ENCODE measurements at places on chromosomes 1 and 21.
A peak's percentile ranks its signal among the peaks of the same experiment; 100 is the strongest.

DNA sequence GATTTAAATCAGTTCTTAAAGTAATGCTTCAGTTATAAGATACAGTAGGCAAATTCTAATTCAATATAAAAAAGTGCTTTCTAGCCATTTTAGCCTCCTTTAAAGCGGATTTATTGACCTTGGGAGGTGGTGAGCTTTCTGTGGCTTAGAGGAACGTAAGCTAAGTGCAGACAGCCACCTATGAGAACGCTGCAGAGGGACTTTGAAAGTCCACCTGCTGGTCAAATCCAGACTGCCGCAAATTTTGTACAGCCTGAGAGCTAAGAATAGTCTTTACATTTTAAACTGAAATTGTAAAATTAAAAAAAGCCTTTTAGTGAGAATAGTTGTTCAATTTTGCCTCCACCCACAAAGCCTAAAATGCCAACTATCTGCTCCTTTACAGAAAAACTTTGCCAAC lies 67.0 kb upstream of the SSX2IP start:
- no peak for DNase-seq

DNA sequence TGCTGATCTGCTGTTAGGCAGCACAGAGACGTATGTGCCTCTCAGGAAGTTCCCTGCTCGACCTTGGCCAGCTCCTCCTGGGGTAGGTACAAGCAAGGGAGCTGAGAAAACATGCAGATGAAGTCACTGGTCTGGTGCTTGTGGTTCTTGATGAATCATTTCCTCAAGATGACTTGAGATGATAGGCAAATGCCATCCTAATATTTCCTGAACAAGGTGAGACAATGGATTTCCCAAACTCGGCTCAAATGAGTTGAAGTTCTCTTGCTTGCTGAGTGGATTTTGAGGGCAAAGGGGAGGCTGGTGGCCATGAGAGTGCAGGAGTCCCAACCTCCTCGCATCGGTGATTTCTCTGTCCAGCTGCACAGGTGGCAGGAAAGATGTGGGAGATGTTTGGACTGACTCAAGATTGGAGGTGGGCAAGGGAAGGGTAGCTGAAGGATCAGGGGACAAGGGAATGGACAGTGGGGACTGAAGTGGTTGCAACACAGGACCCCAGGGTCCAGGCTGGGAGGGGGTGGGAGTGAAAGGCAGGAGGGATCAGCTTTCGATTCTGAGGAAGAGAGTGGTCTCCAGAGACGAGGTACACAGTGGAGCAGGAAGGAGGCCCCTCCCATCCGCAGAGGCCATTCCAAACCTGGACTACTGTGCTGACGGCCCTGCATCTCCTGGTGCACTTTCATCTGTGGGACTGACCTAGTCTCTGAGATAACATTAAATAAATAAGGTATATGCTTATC lies 63.9 kb downstream of the CAPN2 start:
- no peak for DNase-seq

GRCh38 chr1:206682111-206682510 lies 2.6 kb upstream of the MAPKAPK2 start:
- peak; percentile 62 for DNase-seq

DNA sequence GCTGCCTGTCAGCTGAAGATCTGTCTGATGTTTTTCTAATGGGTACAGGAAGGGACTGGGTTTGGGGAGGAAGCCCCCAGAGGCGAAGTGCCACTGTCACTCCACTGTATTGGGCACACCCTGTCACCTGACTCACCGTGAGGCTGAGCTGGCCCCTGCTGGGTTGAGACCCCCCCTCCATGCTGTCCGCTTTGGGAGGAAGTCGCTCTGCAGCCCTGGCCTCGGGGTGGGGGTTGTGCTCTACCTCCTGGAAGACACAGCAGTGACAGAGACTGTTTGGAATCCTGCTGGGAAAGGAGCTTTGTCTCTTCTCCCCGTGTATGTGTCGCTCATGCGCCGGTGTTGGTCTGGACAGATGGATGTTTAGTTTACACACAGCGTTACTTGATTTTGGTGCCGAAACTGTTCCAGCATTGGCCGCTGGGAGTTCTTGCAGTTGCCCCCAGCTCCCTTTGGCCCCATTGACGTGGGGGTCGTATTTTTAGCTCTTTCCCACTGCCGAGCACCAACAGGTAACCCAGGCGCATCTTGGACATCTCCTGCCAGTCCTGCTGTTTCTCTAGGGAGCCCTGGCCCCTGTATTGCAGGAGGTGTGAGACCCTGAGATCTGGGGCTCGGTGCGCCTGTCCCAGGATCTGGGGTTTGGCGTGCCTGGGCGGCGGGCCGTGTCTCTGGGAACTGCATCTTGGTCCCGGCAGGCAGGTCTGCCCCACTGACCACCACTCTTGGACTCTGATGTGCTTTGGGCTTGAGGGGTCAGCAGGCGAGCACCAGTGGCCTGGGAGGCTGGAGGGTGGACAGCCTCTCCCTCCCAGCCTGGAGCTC lies 30.3 kb downstream of the SLX9 start:
- DNase-seq = no peak

DNA sequence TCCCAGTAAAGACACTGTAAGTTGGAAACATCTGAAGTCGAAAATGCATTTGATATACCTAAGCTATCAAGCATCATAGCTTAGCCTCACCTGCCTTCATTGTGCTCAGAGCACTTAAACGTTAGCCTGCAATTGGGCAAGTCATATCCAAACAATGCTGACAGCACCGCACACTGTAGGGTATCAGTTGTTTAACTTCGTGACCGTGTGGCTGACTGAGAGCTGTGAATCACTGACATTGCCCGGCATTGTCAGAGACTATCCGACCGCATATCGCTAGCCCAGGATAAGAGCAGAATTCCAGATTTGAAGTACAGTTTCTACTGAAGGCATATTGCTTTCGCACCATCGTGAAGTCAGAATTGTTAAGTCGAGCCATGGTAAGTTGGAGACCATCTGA lies 41.5 kb downstream of the GALNT2 start:
- no peak for DNase-seq

DNA sequence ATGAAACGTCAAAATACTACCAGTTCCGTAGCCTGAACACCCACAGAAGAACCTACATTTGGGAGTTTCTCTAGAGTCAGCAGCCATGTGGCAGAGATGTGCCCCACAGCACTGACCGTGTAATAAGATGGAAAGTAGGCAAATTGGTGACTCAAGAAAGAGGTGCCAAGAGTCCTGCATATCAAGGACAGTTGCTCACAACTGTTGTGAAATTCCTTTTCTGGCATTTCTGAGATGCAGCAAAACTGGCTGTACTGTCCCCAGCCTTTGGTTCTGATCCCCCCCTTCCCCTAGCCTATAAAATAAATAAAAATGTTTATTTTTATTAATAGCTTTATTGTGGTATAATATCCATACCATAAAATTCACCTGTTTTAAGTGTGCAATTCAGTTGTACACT lies 324.0 kb downstream of the PCP4 start:
- DNase-seq = no peak

DNA sequence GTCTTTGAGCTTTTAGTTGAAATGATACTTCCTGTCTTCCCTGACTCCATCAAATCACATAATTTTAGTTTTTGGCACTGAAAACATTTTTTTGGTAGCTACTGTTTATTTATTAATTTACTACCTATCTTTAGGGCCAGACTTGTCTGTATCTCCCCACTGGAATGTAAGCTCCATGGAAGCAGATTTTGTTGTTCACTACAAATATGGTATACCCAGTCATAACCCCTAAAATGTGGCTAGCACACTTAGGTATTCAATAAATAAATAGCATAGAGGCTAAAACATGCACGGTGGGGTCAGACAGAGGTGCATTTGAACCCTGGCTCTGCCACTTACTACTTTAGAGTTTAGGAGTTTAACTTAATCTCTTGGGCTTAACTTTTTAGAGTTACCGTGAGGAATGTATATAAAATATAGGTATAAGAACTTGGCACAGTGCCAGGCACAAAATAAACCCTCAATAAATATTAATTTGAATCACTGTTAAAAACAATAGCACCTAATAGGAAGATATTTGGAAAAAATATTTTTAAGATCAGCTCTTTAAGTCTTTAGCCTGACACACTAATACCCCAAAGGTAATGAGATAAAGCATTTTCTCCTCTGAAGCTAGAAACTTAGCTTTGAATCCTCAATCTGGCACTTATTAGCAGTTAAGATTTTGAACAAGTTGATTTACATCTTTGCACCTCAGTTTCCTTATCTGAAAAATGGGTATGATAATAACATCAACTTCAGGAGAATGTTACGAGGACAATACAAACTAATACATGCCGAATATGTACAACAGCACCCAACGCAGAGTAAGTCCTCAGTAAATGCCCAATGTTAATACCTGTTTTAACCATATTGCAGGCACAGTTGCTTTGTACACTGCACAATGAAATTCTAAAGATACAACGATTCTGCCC lies 59.6 kb upstream of the HP1BP3 start:
- no peak for DNase-seq

- no peak for DNase-seq
Measured at GRCh38 chr1:19460535-19461219, 24.7 kb downstream of the CAPZB start.

DNA sequence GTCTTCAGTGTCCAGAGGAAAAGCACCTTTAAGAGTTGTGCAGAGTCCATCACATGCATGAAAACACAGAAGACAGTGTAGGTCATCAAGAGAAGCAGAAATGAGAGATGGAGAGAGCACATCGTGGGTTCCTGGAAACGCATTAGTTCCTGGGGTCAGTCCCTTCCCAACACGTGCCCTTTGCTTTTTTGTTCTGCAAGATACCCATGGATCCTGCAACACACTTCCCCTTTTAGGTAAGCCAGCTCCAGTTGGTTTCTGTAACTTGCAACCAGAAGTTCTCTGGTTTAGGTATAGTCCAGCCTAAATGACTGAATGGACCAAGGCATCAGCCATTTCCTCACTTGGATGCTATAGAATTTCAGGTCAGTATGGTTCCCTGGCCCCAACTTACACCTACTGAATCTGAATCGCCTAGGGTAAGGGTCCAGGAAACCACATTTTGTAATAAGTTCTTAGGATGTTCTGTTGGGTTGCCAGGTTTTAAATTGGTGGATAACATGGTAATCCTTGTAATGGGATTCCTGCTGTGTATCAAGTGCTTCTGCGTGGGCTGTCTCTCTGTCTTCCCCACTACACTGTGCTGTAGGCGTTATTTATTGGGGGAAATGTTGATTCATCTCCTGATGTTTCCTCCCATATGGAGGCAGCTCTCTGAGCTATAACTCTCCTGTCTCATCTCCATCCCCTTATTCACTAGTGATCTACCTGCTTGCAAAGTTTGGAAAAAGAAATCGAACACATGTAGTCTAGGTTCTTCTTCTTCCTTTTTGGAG lies 230.6 kb downstream of the TNR start:
- DNase-seq = no peak

DNA sequence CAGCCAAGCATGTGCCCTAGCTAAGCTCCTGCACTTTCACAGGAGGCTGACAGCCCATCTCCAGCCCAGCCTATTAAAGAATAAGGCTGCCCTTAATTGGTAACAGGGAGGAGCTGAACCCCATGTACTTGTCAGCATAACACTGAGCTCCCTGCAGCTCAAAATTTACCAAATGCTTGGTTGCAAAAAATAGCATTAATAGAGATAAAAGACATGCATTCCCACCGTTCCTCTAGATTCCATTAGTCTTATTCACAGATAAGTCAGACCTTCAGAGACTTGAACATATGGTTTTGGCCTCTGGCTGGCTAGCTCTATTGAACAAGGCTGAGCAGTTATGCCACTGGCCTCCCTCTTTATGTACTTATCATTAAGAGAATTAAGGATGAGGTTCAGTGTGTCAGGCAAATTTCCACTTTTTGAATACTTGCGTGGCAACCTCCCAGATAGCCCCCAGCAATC lies 29.2 kb downstream of the OLFML3 start:
- DNase-seq = no peak

DNA sequence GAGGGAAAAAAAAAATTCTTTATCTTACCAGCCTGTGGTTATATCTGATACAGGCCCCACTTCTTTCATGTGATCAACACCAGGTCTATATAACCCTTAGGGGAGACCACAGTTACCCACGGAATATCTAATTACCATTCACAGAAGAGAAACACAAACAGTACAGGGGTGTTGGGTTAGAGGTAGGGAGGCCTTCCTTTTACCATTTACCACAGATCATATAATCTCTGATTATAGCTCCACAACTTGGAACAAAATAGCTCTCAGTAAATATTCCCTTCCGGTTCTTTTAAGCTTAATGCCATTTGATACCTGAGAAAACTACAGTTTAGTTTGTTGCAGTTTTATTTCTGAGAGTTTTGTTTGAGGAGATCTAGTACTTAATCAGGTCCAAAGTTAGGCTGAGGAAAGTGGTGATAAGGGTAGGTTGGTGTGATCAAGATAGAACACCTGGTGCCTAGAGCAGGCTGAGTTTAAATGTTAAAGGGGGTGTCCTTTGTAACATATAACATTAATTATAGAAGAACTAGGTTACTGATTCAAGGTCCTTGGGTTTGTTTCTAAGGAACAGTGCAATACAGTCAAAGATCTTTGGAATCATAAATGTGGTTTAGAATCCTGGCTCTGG lies 14.1 kb downstream of the EPB41 start:
- peak; percentile 30 for DNase-seq

DNA sequence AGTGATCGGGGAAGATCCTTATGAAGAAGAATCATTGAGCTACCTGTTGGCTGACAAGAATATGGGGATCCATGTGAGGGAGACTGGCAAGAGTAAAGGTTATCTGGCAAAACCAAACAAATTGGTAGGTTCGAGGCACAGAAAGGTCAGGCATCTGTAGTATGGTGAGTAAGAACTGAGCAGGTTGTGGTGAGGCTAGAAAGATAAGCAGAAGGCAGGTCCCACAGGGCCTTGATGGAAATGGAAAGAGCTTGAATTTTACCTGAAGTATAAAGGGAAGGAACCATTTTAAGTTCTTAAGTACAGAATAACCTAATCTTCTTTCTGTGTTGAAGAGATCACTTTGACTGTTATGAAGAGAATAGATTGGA lies 11.1 kb downstream of the PTPRC start:
- no peak for DNase-seq

GRCh38 chr1:8742022-8742924 lies 75.2 kb downstream of the RERE start:
- DNase-seq = no peak

DNA sequence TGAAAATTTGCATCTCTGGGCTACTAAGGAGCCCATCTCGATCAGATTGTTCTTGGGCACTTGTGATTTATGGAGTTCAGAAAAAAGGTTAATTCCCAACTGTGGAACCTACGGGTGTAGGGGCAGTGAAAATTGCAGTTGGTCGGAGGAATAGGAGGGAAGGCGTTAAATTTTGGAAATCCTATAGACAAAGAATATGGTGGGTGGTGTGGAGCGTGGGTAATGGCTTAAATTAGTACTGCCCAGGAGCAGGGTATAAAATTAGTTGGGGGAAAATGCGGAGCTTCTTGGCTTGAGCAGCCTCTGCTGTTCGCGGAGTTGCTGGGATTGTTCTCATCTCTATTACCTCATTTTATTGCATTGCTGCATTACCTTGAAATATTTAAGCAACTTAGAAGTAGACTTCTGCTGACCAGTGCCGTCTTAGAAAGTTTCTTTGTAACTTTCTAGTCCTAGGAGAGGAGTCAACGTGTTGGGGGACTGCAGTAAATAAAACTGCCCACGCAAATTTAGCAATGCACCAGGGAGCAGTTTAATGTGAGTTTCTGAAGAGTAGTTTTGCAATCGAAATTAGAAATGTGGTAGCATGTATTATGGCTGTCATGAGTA lies 514 bp downstream of the S1PR1 start:
- peak; percentile 56 for DNase-seq

GRCh38 chr21:41236352-41236973 lies 68.5 kb downstream of the BACE2 start:
- DNase-seq = no peak
